ENCODE measurements at places on chromosomes 13 and 19.

- no peak for DNase-seq
Measured at GRCh38 chr19:42343344-42344110, 18.1 kb downstream of the MEGF8 start.

DNA sequence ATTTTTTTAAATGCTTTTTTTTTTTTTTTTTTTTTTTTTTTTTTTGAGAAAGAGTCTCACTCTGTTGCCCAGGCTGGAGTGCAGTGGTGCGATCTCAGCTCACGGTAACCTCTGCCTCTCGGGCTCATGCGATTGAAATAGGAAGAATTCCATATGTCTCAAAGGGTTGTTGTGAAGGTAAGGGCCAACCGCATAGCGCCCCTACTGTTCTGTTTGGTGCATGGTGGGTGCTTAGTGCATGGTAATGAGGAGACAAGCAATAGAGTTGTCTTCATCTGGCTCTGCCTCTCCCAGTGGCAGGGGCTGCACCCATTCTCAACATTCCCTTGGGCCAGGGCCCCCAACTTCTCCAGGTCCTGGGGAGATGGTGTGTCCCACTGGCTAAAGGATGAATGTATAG lies 68.7 kb downstream of the RASL11A start:
- DNase-seq: peak; percentile 49

DNA sequence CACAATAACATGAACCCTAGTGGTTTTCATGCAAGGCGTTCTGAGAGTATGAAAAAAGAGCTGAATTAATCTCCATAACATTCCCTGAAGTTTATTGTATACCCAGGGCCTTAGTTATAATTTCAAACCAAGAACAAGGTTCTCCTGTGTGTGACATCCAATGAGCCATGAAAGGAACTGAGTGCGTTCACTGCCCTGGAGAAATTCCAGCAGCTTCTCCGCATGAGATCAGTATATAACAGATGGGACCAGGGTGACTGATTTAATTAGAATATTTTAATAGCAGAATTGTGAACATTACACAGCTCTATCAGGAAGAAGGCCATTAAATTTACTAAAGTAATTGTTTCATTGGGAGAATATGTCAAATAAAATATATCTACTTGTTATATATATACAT lies 1190.5 kb upstream of the SLC10A2 start:
- DNase-seq: no peak

GRCh38 chr13:22126433-22127021 lies 455.7 kb downstream of the FGF9 start:
- no peak for DNase-seq

- no peak for DNase-seq
Measured at GRCh38 chr13:95164830-95165229, 136.4 kb downstream of the ABCC4 start.

DNA sequence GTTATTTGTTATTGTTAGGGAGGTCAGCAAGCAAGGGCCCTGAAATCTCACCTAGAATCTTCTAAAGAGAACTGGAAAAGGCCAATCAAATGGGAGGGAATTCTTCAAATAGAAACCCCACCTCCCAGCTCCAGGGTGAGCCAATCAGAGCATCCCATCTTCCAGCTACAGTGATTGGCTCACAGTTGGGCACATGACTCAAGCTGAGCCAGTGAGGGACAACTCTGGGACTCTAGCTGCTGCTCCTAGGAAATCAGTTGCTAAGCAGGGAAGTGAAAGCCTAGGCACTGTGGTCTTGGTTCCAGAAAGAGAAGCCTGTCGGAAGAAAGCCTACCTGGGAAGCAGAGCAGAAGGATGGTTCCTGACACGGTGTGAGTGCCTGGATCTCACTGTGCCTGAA lies 13.4 kb downstream of the TM6SF2 start:
- no peak for DNase-seq

DNA sequence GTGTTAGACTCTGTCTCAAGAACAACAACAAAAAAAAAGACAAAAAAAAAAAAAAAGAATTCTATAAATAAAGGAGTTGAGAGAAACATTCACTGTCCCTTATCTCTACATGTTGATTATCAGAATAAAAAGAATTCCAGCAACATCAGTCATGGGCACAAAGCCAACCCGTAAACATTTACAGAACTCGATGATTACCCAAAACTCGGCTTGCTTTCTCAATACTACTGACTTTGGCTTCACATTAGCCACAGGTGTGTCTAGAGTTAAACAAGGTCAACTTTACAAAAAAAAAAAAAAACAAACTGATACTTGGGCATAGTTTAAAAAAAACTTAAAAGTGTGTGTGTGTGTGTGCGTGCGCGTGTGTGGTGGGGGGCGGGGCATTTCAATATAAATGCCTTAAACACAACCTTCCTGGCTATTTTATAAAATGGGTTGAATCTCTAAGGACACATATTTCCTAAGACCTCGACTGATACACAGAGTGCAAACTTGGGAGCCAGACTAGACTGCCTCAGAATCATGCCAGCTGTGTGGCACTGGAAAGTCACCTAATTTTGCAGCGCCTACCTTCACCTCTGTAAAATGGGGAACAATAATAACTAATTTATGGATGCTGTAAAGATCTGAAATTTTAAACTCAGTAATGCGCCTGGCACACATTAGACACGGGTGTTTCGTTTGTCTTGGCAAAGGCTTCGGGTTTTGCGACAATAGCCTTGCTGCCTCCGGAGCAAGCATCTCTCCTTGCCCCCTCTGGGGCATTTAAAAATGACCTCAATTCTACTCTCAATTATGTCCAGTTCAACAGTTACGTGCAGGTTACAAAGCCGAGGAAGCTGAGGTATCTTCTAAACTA lies 922 bp downstream of the EBPL start:
- DNase-seq: no peak

GRCh38 chr19:38718747-38719543 lies 25.3 kb downstream of the CAPN12 start:
- DNase-seq: no peak

Measured in stimulated activated CD4-positive, alpha-beta T cell treated with anti-CD3 and anti-CD28 coated beads, Interleukin-1b, Interleukin-23, amount 100 ng/mL, for 48 hours (primary cell).